ENCODE measurements at places on chromosomes 16 and 17. TPM values are rescaled to one million over a fixed set of nuclear protein-coding genes. Genes with fewer than 3 reads are reported as not detected.
A peak's percentile ranks its signal among the peaks of the same experiment; 100 is the strongest.

Gene MYL4
- total RNA-seq = not detected

Gene XYLT2
- 60.5 TPM for total RNA-seq

Gene SYT17
- under 0.01 TPM for total RNA-seq

Gene OSGIN1
- 3.2 TPM for total RNA-seq

Gene KLHL11
- total RNA-seq = 30.6 TPM

Gene PDILT
- not detected for total RNA-seq

Gene TPSD1
- total RNA-seq = not detected

Gene ADCY9
- total RNA-seq = 38.0 TPM

DNA sequence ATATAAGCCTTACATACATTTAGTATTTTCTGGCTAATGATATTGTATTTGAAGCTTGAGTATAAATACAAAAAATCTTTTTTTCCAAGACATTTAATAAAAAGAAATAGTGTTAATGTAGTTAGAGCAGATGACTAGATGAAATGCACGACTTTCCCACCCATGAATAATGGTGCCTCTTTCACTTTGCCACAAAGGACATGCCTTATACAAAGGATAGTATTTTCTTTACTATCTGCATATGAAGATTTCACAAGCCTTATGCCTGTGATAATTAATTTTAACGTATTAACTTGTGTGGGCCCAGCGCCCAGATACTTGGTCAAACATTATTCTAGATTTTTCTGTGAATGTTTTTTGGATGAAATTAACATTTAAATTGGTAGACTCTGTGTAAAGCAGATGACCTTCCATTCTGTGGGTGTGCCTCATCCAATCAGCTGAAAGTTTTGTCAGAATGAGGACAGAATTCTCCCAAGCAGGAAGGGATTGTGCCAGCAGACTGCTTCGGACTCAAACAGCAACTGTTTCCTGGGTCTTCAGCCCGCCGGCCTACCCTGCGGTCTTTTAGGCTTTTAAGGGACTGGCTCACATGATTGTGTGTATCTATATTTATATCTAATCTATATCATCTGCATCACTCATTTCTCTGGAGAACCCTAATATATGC is 115.4 kb downstream of the USP22 start:
- no peak for DNase-seq

GRCh38 chr16:72425571-72426341 is 253.8 kb upstream of the PMFBP1 start:
- no peak for DNase-seq

GRCh38 chr17:7912927-7913524 is 3.1 kb downstream of the RNF227 start:
- DNase-seq = peak; percentile 83

DNA sequence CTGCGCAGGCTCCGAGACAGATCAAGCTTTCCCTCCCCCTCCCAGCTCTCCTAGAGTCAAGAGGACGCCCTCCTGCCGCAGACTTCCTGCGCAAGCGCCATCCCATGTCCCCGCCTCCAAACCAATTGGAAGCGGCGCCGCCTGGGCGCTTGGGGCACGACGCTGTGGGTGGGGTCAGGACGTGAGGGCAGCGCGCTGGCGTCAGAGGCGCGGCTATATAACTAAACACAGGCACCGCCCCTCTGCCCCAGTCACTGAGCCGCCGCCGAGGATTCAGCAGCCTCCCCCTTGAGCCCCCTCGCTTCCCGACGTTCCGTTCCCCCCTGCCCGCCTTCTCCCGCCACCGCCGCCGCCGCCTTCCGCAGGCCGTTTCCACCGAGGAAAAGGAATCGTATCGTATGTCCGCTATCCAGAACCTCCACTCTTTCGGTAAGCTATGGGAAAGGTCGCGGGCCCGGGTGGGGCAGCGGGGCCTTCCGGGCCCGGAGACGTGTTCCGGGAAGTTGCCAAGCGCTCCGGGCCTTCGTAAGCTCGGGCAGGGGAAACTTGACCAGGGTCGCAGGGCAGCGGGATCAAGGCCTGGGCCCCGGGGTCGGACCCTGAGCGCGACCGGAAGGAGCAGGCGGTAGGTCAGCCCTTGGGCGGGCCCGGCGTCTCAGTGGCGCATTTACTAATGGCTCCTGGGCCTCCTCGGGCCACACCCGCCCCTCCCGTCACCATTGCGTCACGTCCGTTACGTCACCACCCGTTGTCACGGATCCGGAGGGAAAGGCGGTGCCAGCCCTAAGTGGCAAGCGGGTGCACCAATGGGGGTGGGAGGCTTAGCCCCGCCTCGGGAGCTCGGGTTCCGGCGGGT is at the start of gene EIF1:
TSS of gene EIF1 (plus strand) at position 245 of the 856 bp plus-strand sequence. CDS start at position 399, 154 bp downstream.
- DNase-seq = peak; percentile 100

- DNase-seq = no peak
These were observed 143.9 kb downstream of the CCDC182 start for GRCh38 chr17:57601143-57601735.

- no peak for DNase-seq
These were observed 320.8 kb downstream of the CDH8 start for GRCh38 chr16:61715393-61715792.

GRCh38 chr16:73095142-73095820 is 47.4 kb upstream of the ZFHX3 start:
- no peak for DNase-seq

DNA sequence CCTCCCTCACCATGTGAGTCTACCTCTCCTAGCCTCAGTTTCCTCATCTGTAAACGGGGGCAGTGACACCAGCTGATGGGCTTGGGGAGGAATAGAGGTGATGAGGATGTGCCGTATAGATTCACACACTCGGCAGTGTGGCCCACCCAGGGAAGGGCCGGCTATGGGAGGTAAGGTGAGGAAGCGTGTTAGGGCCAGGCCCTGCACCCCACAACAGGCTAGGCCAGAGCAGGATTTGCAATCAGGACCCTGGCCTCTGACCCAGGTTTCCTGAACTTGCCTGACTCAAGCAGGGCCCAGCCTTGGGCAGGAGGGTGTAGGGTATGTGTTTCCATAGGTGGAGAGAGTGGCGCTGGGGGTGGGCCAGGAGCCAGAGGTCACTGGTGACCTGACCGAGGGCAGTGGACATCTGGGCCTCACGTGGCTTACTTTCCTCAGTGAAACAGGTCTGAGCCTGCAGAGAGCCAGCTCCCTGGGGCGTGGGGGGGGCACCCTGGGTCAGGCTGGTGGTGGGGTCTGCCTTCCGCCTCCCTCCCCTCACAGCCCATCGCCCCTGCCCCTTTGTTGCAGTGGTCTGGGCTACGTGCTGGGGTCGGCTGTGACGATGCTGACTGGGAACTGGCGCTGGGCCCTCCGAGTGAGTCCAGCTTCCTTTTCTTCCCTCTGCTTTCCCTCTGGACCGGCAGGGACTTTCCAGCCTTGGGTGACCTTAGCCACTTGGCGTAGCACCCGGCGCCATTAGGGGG is 12.8 kb downstream of the SPNS3 start:
- no peak for DNase-seq

DNA sequence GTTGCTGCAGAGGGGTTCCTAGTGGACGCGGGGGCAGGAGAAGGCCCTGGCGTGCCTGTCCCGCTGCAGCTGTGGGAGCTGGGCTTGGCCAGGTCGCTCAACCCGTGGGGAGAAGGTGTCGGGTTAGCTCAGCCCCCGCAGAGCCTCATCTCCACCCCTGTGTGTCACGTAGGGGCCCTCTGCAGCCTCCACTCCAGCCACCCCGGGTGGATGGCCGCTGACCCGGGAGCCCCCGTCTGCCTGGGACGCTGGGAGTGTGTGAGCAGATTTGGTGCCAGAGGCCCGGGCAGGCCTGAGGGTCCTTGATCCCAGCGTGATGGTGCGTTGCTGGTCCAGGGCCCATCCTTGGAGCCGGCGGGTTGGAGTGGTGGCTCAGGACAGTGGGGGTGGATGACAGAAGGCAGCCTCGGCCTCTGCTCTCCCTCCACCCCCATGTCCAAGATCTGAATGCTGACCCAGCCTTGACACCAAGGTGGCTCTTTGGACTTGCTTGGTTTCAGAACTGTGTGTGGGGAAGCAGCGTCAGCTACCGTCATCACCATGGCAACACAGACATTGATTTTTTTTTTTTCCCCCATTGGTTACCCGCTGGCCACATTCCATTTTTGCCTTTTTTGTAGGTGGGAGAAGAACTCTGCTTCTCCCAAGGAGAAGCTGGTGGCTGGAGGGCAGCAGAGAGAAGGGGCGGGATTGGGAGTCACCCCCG is 35.7 kb downstream of the BAIAP2 start:
- DNase-seq = no peak

- DNase-seq = peak; percentile 57
These were observed 935 bp downstream of the USP32 start for GRCh38 chr17:60390925-60391470.

DNA sequence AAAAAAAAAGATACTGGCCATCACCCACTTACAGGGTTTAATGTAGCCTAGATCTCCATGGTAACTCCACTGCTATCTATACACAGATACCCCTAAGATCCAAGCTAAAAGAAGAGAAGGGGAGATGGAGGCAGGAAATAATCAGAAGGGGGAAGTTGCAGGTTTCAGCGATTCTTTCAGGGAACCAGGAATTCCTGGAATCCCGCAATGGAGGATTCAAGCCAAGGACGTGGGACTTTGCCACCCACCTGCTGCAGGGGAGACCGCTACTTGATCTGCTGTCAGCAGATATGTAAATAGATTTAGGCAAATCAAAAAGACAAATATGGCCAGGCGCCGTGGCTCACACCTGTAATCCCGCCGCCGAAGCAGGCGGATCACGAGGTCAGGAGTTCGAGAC is 121.1 kb downstream of the AIPL1 start:
- DNase-seq = no peak

DNA sequence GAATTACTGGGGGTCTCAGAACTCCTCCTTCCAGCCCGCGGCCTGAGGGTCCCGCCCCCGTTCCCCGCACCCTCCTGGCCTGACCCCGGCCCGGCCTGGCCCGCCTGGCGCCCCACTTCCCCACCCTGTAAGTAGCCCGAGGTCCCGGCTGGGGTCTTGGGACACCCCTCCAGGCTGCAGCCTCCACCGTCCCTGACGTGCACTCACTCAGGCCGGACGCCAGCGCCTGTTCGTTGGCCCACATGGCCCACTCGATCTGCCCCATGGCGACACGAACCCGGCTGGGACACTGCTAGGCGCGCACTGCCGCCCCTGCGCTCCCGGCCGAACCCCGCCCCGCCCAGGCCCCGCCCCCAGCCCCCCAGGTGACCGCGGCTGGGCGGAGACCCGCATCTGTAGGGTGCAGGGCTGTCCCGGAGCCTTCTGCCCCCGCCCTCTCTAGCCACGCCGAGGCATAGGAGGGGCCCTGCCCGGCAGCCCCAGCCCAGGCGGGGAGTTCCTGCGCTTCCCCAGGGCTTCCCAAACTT is at the start of gene CYBA:
TSS of gene CYBA (minus strand) at position 305 of the 527 bp plus-strand sequence. CDS start at position 265, 40 bp downstream.
- DNase-seq = peak; percentile 60

DNA sequence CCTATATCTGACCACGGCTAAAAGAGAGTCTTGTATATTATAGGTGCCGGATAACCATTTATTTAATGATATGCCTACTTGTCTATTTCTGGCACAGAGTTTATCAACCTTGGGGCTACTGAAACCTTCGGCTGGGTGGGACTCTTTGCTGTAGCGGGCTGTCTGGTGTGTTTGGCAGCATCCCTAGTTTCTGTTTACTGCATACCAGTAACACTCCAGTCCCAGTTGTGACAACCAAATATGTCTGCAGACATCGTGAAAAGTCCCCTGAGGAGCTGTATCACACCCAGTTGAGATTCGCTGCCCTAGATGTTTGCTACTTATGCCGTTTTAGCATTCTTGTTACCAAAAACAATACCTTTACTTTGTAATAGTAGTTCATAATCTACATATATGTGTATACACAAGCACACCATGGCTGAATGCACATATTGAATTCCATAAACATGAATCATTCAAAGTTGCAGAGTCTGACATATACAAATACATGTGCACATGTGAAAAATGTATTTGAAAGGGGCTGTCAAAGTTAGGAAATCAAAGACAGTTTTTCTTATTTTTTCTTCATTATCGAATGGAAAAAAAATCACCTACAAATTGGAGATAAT is 89.1 kb upstream of the SHISA6 start:
- DNase-seq = no peak

DNA sequence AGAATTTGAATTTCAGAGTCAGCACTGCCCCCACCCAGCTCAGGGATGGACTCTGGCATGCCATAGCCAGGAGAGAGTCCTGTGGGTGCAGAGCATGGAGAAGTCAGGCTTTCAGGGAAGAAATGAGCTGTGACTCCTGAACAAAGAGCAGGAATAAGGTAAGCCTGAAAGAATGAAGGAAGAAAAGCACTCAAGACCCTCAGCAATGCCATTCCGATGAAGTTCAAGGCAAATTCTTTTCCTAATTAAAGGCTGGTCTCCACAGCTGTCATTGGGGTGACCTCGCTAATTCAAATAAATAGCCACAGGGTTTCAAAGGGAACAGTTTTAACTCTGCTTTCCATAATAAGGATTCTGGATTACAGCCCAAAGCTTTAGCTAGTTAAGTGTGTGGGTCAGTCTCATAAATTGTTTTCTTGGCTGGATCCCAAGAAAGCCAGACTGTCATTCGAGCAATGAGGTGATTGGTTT is 31.7 kb downstream of the TOM1L2 start:
- DNase-seq = peak; percentile 59

DNA sequence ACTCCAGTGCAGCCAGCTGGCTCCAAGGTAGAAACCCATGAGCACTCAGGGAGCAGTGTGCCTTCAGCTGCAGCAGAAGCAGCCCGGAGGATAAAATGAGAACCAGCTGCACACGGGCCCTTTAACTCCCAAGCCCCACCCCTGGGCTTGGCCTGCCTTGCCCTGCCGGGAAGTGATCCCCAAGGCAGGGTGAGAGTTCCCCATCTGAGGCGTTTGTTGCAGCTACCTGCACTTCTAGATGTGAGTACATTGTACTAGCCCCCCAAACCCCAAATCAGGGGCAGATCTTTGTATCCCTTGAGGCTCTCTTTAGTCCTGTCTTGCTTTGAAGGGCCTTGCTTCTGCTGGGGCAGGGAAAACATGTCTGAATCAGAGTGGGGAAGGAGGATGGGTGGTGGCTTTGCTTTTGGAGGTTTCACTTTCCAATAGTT is at the start of gene MVP:
TSS of gene MVP (plus strand) at position 192 of the 431 bp plus-strand sequence. CDS start 10,088 bp downstream, outside the sequence.
- peak; percentile 69 for DNase-seq
